ENCODE measurements at places on chromosomes 16 and 17. TPM values are rescaled to one million over a fixed set of nuclear protein-coding genes. Genes with fewer than 3 reads are reported as not detected.
A peak's percentile ranks its signal among the peaks of the same experiment; 100 is the strongest.

Gene EVPLL
- polyA plus RNA-seq = 0.67 TPM

DNA sequence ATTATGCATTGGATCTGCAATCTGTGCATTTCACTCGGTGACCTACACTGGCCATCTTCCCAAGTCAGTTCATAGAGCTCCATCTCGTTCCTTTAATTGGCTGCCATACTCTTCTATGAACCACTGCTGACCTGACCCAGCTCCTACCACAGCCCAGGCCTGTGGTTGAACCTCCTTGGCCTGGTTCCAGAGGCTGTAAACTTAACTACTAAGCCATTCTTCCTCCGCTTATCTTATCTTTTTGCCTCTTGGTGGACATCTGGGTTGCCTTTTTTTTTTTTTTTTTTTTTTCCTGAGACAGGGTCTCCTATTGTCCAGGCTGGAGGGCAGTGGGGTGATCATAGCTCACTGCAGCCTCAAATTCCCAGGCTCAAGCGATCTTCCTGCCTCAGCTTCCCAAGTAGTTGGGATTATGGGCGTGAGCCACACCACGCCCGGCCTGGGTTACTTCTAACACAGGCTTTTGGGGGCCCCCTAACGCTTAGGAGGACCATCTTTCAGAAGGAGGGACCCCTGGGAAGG is 18.3 kb downstream of the COQ7 start:
- DNase-seq = no peak

DNA sequence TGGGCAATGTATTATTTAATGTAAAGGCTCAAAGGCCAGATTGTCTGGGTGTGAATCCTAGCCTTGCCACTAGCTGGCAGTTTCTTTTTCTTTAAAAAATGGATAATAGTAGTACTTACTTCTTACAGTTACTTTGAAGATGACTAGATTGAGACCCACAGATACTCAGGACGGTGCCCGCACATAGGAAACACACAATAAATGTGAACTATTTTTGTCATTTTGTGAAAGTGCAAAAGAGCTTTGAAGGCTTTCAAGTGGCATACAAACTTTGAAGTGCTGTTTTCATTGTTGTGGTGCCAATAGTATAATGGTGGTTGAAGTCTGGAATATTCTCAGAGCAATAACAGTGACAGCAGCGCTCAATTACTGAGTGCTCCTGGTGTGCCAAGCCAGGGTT is 63.6 kb downstream of the OTOA start:
- DNase-seq = no peak

DNA sequence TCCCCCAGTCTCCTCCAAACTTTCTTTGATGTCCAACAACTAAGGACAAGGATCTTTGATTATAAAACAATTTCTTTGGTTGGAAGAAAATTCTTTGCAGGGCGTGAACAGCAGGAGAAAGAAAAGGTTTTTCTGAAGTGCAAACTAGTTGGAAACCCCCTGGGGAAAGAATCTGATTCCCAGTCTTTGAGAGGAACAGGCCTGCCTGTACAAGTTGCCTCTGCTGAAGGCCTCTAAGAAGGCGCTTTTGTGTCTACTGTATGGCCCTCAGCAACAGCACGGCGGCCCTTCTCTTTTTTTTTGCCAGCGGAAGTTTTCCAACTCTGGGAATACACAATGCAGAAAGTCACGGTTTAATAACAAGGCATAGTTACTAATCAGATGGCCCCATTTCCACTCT is 14.0 kb downstream of the RNF43 start:
- DNase-seq = no peak

DNA sequence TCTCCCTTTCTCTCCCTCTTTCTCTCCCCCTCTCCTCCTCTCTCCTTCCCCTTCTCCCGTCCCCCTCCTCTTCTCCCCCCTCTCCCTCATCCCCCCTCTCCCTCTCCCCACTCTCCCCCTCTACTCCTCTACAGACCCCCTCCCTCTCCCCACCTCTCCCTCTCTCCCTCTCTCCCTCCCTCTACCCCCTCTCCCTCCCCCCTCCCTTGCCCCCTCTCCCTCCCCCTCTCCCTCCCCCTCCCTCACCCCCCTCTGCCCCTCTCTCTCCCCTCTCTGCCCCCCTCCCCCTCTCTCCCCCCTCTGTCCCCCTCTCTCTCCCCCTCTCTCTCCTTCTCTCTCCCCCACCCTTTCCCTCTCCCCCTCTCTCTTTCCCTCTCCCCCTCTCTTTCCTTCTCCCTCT is 352.9 kb downstream of the UTP18 start:
- DNase-seq = no peak

- DNase-seq = peak; percentile 61
Observed at GRCh38 chr17:17876959-17877528, 40.3 kb upstream of the SREBF1 start.

DNA sequence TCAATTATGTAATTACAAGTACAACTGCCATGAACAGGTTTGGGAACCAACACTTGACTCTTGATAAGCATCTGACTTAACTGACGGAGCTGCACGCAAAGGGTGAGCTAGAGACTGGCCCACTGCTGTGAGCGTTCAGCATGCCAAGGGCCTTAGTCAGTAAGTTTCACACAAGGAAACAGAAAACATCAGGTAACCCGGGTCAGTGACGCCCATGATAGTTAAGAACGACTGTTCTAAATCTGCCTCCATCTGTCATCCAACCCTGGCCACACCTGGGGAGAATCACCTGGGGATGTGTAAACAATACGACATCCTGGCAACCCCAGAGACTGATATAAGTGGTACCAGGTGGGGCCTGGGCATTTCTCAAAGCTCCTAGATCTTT is 12.3 kb downstream of the SMIM5 start:
- DNase-seq = peak; percentile 46

DNA sequence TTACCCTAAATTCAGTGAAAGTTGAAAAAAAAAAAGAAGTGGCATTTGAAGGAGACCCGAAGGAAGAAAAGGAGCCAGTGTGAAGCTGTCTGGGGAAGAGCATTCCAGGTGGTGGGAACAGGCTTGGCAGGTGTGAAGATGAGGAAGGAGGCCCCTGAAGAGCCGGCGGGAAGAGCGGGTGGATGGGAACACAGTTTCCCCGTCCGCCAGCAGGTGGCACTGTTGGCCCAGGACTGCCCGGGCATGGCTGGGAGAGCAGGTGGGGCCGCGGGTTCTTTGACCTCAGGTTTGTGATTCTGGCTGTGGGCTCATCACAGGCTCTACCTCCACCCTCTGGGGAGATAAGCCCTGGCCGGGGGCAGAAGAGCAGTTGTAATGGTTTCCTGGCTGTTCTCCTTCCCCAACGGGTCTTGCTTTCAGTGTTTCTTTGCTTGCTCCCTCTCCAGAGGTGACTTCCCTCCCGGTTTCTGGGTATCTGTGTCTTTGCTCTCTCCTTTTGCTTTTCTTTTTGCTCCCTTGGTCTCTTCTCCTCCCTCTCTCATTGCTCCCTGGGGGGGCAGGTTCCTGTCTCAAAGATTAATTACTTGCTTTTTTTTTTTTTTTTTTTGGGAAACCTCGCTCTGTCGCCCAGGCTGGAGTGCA is 32.3 kb downstream of the RAP1GAP2 start:
- DNase-seq = no peak

DNA sequence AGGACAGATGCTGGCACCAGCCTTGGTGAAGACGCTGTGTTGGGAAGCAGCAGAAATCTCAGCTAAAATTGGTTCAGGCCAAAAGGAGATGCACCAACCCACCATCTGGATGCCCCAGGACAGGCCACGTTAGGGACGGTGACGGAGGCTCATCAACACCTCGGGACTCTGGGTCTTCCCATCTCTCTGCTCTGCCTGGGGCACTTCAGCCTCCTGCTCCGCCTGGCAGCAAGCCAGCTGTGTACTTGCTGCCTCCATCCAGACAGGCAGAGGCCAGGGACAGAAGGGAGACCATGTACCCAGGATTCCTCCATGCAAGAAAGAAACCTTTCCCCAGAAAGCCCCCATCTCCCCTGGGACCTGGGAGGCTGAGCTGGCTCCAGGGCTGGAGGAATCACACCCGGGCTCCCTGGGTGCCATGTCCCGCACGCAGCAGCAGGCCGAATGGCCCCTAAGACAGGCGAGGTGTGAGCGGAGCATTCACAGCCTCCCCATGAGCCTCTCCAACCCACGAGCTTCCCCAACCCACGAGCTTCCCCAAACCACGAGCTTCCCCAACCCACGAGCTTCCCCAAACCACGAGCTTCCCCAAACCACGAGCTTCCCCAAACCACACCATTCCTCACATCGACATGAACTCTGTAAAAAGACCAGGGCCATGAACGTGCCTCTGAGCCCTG is 274.5 kb downstream of the C16orf95 start:
- DNase-seq = no peak

Gene GGNBP2
- polyA plus RNA-seq = 85.5 TPM

Gene CD300A
- polyA plus RNA-seq = 1.5 TPM

DNA sequence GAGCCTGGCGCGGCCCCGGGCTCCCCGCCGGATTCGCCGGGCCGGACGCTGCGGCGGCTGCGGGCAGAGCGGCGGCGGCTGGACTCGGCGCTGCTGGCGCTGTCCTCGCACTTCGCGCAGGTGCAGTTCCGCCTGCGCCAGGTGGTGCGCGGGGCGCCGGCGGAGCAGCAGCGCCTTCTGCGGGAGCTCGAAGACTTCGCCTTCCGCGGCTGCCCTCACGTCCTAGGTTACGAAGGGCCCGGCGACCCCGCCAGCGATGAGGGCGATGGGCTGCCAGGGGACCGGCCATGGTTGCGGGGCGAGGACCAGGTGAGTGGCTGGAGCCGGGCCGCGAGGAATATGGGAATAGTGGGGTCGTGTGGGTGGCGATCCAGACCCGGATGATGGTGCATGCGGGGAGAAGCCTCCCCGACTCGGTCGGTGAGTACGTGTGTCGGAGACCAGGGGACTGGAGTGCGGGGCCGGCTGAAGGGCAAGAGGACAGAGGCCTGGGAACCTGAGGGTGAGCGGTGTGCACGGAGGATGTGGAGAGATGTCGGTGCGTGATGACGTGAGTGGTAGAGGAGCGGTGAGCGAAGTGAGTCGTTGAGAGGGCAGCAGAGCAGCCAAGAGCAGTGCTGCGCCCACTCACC is 517 bp downstream of the RUNDC1 start:
- peak; percentile 41 for DNase-seq

DNA sequence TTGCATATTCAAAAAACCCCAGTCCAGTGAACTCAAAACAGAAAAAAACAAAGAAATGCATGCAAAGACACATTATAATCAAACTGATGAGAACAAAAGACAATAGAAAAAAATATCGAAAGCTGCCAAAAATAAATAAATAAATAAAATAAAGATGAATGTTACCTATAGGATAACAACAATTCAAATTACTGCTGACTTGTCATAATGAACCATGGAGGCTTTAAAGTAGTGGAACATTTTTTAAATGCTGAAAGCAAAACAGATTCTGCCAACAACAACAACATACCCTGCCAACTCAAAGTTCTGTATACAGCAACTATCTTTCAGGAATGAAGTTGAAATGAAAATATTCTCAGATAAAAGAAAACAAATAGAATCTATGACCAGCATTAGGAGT is 116.6 kb downstream of the CBLN1 start:
- no peak for DNase-seq

Gene CAVIN1
- 69.0 TPM for polyA plus RNA-seq

Gene ENPP7
- polyA plus RNA-seq = 6.0 TPM

Gene CKLF
- polyA plus RNA-seq = 36.7 TPM

- DNase-seq = no peak
Observed at GRCh38 chr17:29022074-29022473, 16.2 kb upstream of the SEZ6 start.

Gene WFDC1
- 2.0 TPM for polyA plus RNA-seq

DNA sequence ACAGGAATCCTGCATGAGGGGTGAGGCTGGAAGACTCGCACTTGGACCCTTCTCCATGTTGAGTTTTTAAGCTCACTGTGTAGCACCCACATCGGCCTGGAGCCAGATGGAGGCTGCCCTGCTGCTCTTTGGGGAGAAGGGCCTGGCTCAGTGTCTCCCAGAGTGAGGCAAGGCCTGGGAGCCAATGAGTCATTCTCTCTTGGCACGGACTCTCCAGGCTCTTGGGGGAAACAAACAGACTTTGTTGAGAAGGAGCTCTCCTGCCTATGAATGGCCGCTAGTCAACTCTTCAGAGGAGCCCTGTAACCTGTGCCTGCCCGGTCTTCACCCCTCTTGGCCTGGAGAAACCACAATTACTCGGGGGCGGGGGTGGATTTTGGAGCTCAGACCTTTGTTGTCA is 50.8 kb upstream of the MAF start:
- DNase-seq = no peak

Gene FZD2
- polyA plus RNA-seq = 38.2 TPM

Gene SOST
- 51.8 TPM for polyA plus RNA-seq

Gene CCDC40
- polyA plus RNA-seq = 18.2 TPM

- DNase-seq = no peak
Observed at GRCh38 chr17:78940708-78941107, 15.5 kb upstream of the TIMP2 start.

GRCh38 chr17:81511804-81512561 is 616 bp downstream of the ACTG1 start:
- no peak for DNase-seq

DNA sequence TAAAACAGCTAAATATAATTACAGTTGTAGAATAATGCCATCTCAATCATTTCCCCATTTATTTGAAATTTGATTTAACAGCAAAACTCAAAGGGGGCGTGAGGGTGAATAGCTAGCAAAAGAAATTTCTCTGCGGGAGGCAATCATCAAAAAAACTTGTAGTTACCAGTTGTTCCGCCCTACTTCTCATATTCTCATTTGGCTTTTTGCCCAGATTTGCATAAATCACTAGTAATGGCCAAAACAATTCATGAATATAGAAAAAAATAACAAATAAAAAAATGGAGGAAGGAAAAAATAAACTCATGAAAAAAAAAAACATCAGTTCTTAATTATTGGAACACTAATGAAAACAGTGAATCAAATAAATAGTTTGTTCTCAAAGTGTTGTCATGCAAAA is 722.6 kb upstream of the KIF2B start:
- DNase-seq = peak; percentile 11

Gene AATK
- 5.8 TPM for polyA plus RNA-seq

Gene PERCC1
- 0.25 TPM for polyA plus RNA-seq

GRCh38 chr16:77823067-77823466 is 34.7 kb downstream of the VAT1L start:
- no peak for DNase-seq

DNA sequence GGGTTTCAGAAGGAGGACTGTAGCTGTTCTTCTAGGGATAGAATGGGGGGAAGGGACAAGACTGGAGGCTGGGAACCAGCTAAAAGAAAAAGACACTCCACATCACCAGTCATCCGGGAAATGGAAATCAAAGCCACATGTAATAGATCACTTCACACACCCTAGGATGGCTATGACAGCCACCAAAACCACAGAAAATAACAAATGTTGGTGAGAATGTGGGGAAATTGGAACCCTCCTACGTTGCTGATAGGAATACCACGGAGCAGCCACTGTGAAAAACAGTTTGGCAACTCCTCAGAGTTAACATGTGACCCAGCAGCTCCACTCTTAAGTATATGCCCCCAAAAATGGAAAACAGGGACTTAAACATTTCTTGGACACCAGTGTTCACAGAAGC is 2.3 kb downstream of the TLE7 start:
- no peak for DNase-seq

Gene TSPAN10
- polyA plus RNA-seq = 4.2 TPM

GRCh38 chr17:39640591-39641031 is 3.7 kb downstream of the STARD3 start:
- DNase-seq = no peak

DNA sequence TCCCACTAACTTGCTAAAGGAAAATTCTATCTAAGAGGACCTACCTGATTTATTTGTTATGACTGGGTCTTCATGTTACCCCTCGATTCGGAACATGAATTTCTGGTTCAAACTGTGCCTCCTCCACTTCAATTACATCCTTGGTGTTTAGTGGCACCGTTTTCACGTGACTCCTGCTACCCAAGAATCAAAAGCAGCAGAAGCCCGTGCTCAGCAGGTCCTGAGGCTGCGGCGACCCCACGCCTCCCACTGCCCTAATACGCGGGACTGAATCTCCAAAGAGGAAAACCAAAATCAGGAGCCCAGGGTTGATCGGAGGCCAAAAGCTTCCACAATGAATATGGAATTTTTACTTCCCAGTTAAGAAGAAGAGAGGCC is 94.0 kb upstream of the METRNL start:
- peak; percentile 64 for DNase-seq
